CD4-positive, alpha-beta T cell treated with Interleukin-21 for 1 hour (primary cell): ENCODE measurements at places on chromosomes 3 and 15.

DNA sequence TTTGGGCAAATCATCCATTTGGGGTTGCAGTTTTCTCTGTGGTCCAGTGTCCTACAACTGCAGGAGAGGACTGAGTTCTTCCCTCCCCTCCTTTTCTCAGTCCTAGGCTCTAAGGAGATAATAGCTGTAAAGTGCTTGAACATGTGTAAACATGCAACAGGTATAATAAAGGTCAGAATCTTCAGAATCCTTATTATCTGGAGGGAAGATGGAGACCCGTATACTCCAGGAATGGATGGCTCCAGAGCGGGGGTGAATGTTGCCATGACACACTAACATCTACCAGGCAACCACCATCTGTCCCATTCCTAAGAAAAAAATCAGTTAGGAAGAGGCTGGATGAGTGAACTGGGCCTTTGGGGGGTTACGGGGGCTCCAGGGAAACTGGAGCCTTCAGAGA lies 39.7 kb upstream of the GLCE start:
- no peak for DNase-seq

- no peak for DNase-seq
Observed at GRCh38 chr3:105399062-105399461, 32.4 kb downstream of the ALCAM start.

- DNase-seq, result no peak
Observed at GRCh38 chr3:79286882-79287281, 480.9 kb downstream of the ROBO1 start.

DNA sequence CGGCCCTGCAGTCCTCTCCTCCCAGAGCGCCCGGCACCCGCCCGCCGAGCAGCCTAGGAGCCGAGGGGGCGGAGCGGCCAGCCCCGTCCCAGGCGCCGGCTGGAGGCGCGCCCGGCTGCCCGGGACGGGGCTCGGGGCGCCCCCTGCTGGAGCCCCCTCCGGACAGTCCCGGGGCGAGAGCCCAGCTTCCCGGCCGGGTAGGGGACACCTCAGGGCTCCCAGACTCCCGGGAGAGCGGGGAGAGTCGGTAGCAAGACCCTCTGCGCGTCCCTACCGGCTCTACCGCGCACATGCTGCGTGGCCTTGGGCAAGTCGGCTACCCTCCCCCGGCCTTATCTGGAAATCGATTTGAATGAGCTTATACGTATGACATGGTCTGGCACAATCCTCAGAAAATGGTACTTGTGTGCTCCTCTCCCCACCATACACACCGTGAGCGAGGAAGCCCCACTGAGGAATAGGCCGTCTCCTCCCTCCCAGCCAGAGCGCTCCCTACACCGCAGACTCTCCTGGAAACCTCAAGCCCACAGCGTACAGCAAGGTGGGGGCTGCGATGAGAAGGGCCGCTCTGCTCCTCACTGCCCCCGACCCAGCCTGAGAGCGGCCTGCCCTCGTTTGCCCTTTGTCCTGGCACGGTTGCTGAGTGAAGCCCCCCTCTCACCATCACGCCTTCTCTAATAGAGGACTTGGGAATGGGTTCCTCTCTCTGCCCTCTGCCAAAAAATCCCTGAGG lies at the start of gene DAPK2:
Gene DAPK2, minus strand, starts transcription at position 65 of the 733 bp plus-strand sequence. CDS start 6,224 bp downstream, outside the sequence.
- DNase-seq, result peak; percentile 71

- no peak for DNase-seq
Observed at GRCh38 chr3:179921500-179921899, 115.2 kb downstream of the PEX5L start.

- no peak for DNase-seq
Observed at GRCh38 chr3:129121016-129121791, 400 bp downstream of the RAB43 start.

- no peak for DNase-seq
Observed at GRCh38 chr15:73787621-73788020, 34.5 kb upstream of the INSYN1 start.

GRCh38 chr3:186909078-186909853 lies 21.1 kb upstream of the ST6GAL1 start:
- peak; percentile 83 for DNase-seq

GRCh38 chr3:6168256-6168655 lies 692.7 kb upstream of the GRM7 start:
- DNase-seq, result no peak

- no peak for DNase-seq
Observed at GRCh38 chr15:61038387-61038786, 190.7 kb downstream of the RORA start.
